Activated CD4-positive, alpha-beta T cell treated with anti-CD3 and anti-CD28 coated beads, Interleukin-2, amount 50 U/mL, for 4 hours (primary cell): ENCODE measurements at places on chromosomes 3 and 15.

DNA sequence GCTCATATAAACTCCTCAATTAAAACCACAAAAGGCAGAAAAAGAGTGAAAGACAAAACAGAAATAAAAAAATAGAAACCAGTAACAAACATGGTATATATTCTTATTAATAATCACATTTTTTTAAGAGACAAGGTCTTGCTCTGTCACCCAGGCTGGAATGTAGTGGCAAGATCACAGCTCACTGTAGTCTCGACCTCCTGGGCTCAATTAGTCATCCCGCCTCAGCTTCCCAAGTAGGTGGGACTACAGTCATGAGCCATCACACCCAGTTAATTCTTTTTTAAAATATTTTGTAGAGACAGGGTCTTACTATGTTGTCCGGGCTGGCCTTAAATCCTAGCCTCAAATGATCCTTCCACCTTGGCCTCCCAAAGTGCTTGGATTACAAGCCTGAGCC lies 37.1 kb downstream of the FAM240A start:
- no peak for DNase-seq

DNA sequence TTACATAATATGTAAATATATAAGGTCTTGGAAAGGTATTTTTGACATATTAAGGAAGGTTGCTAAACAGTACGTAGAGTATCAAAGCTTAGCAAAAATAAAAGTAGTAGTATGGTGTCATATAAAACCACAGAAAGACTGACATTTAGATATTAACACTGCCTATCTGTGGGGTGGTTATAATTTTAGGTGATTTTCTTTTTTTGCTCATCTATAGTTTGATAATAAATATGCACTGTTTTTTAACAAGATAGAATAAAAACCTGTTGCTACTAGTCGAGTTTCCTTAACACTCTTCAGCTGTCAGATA lies 40.7 kb downstream of the ETV5 start:
- no peak for DNase-seq

DNA sequence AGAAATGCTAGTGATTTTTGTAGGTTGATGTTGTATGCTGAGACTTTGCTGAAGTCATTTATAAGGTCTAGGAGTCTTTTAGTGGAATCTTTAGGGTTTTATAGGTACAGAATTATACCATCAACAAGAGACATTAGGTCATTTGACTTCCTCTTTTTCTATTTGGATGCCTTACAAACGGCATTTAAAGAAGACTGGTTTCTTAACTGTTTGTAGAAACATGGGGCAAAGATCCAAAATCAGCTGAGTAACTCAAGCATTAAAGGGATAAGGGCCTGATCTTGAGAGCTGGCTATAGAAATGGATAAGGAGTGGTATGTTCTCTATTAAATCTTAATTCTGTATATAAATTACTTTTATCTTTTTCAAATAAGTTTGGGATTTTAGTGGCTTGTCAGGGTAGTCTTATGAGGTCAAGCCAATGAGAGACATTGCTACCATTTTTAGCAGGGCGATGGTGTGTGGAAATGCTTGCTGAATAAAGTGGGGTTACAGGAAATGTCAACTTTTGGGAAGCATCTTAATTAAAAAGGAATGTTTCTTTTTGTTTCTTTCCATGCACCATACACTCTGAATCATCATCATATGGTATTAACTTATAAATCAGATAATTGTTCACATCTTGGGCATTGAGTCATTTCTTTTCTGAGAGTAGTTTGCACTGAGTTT lies 197.7 kb upstream of the GBE1 start:
- no peak for DNase-seq

GRCh38 chr15:38190501-38190900 lies 62.1 kb upstream of the SPRED1 start:
- no peak for DNase-seq

DNA sequence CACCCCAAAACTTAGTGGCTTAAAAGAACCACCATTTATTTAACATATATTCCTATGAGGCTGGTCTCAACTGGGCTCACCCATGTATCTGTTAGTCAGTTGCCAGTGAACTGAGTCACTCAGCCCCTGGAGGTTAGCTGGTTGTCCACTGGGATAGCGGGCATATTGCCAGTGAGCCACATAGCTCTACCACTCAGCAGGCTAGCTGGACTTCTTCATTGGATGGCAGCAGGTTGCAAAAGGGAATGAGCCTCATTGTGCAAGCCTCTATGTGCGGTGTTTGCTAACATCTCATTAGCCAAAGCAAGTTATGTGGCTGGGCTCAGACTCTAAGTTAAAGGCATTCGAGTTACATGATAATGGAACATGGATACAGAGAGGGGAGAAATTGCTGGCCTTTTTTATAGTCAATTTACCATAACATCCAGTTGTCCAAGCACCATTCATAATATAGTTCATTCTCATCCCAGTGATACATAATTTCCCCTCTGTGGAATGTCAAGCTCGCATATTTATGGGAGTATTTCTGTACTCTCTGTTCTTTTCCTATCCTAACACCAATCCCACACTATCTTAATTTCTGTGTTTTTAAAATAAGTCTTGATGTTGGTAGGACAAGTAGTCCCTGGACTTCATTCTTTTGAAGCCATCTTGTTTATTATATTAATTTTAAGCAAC lies 8.7 kb downstream of the BTD start:
- DNase-seq = no peak

DNA sequence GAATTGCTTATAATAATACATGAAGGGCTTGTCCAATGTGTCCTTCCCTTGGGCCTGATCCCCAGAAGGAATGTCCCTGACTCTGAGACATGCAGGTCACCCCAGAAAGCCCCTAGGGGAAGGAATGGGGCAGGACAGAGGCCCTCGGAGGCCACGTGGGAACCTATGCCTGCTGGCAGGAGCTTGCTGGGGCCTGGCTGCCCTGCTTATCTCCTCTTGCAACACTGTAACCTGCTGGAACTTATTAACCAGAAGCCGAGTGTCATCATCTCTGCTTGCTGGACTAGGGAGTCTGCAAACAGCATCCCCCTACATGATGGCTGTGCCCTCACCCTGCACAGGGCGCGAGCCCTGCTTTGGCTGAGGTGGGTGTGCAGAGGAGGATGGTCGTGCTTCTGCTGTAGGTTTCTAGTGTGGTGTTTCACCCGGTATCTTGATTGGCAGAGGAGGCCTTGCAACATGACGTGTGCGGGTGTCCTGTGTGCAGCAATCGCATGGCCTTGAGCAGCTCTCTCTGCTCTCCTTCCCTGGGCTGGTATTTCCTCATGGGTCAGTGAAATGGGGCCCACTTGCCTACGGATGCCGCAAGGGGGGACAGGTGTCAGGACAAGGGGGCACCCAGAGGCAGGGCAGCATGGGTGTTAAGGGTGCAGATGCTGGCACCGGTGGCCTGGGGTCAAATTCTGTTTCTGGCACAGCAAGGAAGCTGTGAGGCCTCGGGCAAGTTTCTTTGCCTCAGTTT lies 5.0 kb downstream of the CHST13 start:
- no peak for DNase-seq

GRCh38 chr15:94177112-94177511 lies 54.2 kb upstream of the MCTP2 start:
- no peak for DNase-seq

DNA sequence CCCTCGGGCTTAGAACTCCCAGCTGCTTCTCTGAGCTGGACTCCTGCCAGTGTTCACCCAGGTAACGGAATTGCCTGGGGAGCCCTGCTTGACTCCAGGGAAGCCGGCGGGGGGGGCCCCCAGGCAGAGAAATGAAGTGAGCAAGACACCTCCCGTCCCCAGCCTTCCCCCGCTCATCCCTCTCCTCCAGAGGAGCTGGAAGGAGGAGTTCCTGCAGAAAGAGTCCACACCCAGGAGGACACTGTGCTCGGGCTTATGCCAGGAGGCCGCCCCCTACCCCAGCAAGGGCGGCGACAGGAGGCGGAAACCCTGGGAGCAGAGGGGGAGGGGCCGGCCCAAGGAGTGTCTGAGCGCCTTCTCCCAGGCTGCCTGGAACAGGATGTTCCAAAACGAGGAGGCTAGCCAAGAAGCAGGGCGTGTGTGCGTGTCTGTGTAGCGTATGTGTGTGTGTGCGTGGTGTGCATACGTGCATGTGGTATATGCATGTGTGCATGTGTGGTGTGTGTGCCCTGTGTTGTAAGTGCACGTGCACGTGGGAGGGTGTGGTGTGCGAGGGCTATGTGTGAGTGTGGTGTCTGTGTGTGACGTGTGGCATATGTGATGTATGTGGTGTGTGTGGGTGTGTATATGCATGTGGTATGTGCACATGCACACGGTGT lies 511.3 kb downstream of the SHQ1 start:
- DNase-seq = no peak

DNA sequence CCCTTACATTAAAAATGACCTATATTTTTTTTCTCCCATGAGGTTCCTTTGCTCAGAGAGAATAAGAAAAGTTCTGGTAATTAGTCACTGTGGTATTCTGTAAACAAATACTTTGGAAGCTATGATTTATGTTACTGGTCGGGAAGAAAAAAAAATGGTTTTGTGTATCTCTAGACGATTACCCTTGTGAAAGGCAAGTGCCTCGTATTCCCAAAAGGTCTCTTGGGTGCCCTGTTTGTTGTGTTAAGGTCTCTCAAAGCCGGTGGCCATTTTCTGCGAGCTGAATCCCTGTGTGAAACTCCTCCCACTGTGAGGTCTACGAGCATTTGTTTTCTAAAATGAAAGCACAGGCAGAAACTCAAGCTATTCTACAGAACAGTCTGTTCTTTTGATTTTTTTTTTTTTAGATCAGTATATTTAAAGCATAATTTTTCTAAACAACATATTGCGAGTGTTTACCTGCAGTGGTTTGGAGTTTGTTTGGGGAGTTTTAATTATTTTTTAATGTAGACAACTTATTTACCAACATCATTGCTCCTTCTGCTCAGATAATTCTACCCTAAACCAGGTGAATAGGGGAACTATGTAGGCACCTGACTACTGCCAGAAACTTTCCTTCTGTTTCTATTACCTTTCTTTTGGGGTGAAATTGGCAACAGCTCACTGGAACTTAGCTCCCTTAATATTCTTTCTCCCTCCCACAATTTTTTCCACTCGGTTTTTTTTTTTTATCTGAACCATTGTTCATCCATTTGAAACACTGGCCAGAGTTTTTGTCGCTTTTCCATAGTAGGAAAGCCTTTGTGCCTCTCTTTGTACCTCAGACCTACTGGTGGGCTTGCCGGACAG lies 44.0 kb downstream of the ZBTB38 start:
- peak; percentile 34 for DNase-seq

- DNase-seq = no peak
These were observed 50.9 kb upstream of the MAP3K13 start for GRCh38 chr3:185311991-185312390.

- DNase-seq = no peak
These were observed 59.7 kb downstream of the IQSEC1 start for GRCh38 chr3:13013566-13013965.
